ENCODE measurements at places on chromosomes 5 and 9. TPM values are rescaled to one million over a fixed set of nuclear protein-coding genes. Genes with fewer than 3 reads are reported as not detected.

Gene CCDC187
- 3.0 TPM for total RNA-seq

Gene SLC36A3
- total RNA-seq, result not detected

Gene ANXA2R
- total RNA-seq, result 4.3 TPM

Gene WASHC1
- 29.5 TPM for total RNA-seq

Gene PCDHGA1
- total RNA-seq, result 1.1 TPM

Gene ENHO
- total RNA-seq, result 0.41 TPM

Gene CYSRT1
- total RNA-seq, result 0.76 TPM

All from metanephros (tissue), 2 donors.